HCT116 (cell line): ENCODE measurements at places on chromosomes 3 and 15.

GRCh38 chr3:114307832-114308231, 14.0 kb downstream of the TIGIT start:
- no peak for DNase-seq

DNA sequence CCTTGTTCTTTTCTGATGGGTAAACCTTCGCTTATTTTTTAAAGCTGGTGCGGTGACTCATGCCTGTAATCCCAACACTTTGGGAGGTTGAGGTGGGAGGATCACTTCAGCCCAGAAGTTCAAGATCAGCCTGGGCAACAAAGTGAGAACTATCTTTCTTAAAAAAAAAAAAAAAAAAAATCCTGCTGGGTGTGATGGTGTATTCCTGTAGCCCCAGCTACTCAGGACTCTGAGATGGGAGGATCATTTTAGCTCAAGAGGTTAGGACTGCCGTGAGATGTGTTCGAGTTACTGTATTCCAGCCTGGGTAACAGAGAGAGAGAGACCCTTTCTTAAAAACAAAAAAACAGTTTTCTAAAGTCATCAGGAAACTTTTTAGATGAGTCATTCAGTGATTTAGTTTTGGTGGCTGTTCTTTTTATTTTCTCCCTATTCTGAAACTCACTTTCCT, 37.7 kb downstream of the SLMAP start:
- no peak for DNase-seq

DNA sequence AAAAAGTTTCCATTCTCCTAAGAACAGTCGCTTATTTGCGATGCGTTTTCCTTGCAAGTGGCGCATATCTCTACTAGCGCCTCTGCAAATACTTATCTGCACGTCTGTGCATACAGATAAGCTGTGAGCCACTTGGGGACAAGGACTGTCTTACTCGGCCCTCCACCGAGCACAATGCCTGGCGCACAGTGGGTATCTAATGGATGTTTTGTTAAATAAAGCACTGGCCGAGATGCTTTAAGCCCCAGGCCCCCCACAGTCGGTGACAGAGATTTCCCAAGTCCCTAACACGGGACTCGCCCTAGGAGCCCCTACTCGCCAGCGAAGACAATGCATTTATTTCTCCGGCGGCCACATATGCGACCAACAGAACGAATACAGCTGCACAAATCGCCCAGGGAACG, 503 bp downstream of the HLTF start:
- DNase-seq, result no peak

DNA sequence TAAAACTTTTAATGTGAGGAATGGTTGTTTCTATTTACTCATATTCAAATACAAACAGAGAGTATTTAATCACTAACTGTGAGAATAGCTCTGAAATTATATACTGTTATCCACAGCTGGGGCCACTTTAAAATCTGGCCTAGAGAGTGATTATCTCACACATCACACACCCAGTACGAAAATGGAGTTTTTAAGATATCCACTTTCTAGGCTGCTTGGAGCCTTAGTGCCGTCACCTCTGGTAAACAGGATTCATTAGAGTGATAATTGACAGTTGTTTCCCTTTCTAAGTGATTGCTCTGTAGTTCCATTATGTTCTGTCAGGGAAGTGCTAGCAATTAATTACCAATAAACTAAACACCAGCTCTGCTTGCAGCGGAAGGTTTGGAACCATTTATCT, 942.4 kb downstream of the FHIT start:
- DNase-seq, result no peak

GRCh38 chr15:46304321-46304720, 669.5 kb downstream of the SQOR start:
- no peak for DNase-seq

GRCh38 chr15:42131826-42132806, 24.3 kb downstream of the PLA2G4F start:
- DNase-seq, result no peak

DNA sequence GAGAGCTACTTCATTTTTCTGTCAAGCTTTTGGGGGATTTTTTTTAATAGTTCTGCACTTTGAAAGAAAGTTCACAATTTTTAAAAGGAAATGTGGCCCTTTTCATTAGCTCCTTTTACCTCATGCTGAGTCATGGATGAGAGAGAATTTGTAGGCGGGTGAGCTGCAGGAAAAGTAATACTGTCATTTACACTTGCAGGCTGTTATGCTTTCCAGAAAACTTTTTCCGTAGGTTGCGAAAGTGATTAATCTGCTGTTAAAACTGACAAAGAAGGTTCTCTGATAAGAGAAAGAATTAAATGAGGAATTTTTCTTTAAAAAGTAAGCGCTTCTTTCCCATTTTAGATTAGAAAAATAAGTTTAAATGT, 430.2 kb downstream of the LPP start:
- no peak for DNase-seq

GRCh38 chr3:46095307-46095706, 68.0 kb upstream of the XCR1 start:
- no peak for DNase-seq

DNA sequence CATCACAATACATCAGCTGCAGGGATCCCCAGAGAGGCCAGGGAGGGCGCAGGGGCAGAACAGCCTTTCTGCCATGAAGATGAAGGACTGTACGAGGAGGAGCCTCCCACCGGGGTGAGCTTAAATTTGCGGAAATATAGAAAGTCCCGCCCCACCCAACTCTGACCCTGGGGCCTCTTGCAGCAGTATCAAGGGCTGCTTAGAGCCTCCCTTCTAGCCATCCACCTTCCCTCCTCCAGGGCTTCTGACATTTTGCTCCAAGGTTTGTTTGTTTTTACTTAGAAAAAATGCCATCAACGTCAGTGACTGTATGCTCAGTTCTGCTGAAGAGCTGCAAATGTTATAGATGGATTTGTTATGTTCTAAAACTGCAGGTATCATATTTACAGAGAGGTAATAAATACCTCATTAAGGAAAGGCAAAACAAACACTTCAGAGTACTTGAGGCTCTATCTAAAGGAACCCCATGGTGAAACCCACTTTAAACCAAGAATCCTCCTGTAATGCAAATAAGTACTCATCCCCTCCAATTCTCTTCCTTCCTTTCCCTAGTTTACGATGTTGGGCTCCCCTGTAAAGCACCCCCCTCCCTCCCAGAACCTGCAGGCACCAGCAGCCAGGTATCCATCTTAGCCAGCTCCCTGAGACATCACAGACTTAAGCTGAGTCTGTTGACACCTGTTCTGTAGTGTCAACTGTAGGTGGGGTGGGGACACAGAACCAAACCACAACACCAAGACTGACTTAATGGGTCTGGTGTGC, 30.5 kb downstream of the RFTN1 start:
- DNase-seq, result no peak

- no peak for DNase-seq
These were observed 12.4 kb downstream of the KLF13 start for GRCh38 chr15:31338879-31339557.

- DNase-seq, result peak; percentile 60
These were observed 319.6 kb downstream of the ZBTB20 start for GRCh38 chr3:114827495-114827894.

GRCh38 chr3:197791892-197792647, 1.0 kb downstream of the LRCH3 start:
- DNase-seq, result no peak

- DNase-seq, result no peak
These were observed 32.5 kb downstream of the RFTN1 start for GRCh38 chr3:16480861-16481545.

GRCh38 chr3:138890555-138891187, 55.9 kb upstream of the PIK3CB start:
- no peak for DNase-seq

DNA sequence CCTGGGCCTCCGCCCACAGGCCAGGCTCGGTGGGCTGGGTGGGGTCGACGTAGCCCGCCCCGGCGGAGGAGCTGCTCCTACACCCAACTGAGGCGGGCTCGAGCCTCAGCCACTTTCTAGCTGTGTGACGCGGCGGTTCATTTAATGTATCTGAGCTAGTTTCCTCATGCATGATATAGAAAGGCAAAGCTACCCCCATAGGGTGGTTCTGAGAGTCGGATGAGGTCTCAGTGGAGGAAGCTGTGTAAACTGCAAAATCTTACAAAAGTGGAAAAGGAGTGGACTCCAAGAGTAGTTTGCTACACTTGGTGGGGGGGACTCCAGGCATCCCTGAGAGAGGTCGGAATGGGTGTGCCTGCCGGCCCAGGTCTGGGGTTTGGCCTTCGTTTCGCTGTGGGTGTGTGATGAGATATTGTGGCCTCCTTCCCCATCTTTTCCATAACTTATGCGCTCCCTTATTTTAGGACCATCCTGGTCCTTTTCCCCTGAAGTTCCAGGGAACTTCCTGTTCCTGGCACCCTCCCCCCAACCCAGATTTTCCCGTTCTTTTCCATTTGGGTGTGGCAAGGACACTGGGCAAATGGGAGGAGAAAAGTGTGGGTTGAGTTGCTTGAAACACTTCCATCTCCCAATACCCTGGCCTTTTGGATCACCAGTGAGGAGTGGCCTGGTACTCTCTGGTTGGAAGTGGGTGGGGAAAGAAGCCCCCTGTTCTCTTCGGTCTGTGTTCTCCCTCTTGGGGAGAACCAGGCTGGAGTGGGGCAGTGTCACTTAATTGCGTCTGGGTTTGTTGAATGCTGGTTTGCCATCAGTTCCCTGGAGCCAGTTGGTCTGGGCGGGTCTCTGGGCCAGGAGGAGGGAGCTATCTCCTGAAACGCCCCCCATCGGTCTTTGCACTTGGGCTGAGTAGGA, 1.1 kb downstream of the PDIA5 start:
- DNase-seq, result peak; percentile 45

DNA sequence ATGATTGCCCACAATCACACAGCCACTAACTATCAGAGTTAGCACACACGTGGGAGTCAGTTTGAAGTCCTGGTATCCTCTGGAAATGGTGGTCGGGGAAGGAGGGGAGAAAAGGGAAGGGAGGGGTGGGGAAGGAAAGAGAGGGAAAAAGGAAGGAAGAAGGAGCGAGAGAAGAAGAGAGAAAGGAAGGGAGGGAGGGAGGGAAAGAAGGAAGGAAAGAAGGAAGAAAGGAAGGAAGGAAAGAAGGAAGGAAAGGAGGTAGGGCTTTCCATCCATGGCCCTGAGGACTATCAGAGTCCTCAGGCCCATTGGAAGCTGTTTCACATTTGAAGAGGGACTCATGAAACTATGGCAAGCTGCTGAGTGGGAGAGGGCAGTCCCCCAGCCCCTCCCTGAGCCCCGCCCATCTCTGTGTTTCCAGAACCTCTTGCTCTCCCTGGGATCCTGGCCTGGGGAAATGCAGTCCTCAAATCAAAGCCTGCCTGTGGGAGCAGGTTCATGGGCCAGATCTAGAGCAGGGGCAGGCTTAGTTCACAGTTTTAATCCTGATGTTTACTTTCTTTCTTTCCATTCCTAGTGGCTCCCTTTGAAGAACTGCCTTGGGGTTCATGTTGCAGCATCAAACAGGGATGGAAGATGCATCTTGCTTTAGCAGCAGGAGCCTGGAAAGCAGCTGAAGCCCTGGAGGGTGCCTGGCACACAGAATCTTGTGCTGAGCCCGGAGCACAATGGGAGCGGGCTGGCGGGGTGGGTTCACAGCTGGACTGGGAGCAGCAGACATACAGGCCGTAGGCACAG, 66.1 kb upstream of the GLCE start:
- no peak for DNase-seq

GRCh38 chr3:177835917-177836316, 638.6 kb upstream of the TBL1XR1 start:
- no peak for DNase-seq

DNA sequence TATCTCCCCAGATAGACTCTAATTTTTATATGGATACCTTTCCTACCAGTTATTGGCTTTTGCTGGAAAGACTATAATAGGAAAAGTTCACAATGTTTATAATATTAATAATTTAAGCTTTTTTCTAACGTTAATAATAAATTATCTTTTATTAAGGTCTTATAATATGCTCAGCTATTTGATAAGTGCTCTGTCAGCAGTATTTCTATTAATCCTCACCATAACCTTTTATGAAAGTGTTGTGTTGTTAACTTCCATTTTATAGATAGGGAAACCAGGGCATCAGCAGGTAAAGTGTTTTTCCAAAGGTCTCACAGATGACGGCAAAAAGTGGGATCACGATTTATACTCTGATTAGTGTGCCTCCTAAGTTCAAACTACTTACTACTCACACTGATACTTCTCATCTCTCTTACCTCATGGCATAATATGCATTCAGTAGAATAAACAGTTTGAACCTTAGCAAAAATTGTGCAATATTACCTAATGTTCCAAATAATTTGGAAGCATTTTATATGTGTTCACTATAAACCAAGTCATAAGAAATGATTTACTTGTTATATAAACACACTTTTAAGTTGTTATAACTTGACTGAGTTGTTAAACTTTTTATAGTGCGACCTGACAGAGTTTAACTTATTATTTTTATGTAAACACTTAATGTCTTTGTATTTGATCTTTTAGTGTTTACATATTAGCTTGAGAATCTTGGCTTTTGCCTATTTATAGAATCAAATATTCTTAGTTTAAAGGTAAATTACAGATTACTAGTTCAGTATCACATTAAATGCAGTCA, 274.9 kb upstream of the DCBLD2 start:
- no peak for DNase-seq

DNA sequence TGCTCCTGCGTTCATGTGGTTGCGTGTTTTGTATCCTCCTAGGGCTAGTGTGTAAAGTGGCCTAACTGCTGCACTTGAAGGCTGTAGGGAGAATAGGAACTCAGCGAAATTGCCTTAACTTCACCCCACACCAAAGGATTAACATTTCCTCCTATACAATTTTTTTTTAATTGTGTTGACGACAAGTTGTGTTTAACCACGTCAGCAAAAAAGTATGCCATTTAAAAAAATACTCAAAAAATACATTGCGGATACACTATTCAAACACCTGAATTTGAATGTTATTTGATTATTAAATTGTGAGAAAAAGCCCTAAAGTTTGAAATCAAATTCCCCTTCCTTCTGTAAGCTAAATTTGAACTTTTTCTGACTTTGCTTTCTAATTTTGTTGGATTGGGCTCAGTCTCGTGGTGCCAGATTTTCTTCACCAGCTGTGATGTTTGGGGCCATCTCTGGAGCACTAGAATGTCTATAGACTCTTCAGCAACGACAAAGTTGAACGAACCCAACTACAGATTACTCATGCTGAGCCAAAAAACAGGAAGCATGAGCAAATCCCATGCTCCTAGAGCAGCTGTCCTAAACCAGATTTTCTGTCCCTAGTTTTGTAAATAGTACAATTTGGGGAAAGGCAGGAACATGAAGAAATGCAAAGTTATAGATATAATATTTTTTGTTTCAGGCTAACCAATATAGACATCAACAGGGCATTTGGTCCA, 8.1 kb upstream of the SLC9A9 start:
- DNase-seq, result no peak
